ENCODE measurements at places on chromosomes 3 and 15. TPM values are rescaled to one million over a fixed set of nuclear protein-coding genes. Genes with fewer than 3 reads are reported as not detected.

Gene FETUB
- not detected for total RNA-seq

Gene SLC9C1
- total RNA-seq: not detected

Gene CCDC9B
- total RNA-seq: 6.3 TPM

Gene OR5AC2
- total RNA-seq: not detected

Gene C3orf49
- not detected for total RNA-seq

Gene GOLGA8O
- not detected for total RNA-seq

DNA sequence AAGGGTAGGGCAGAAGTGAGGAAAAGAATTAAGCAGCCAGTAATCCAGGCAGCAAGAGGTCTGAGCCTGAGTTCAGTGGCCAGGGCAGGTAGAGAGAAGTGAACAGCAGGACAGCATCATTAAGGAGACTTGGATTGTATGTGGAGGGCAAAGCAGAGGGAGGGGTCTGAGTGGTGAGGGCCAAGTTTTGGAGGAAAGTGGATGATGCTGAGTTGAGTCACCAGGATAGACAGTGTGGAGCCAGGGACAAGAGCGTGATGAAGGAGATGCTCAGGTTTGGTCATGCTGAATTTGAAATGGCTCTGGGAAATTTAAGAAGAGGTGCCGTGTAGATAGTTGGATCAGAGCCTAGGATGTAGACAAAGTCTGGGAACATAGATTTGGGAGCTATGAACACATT lies 93.1 kb downstream of the ARHGEF26 start:
- no peak for DNase-seq
- H3K4me1 ChIP-seq: peaks cover 8% of the 10 kb centered on the region
- H3K4me3 ChIP-seq: no peak overlapping the region
- H3K27ac ChIP-seq: no peak overlapping the region
- H3K27me3 ChIP-seq: no peaks in the 10 kb centered on the region

GRCh38 chr3:186590580-186591295 lies 20.2 kb downstream of the DNAJB11 start:
- H3K4me1 ChIP-seq: no peaks in the 10 kb centered on the region
- no peak overlapping the region for H3K27ac ChIP-seq
- no peak for DNase-seq
- H3K36me3 ChIP-seq: no peaks in the 10 kb centered on the region
- no peak overlapping the region for H3K4me3 ChIP-seq

GRCh38 chr3:129317848-129318247 lies 39.2 kb downstream of the HMCES start:
- DNase-seq: no peak
- peaks cover 46% of the 10 kb centered on the region for H3K4me1 ChIP-seq
- no peaks in the 10 kb centered on the region for H3K36me3 ChIP-seq
- peak overlapping the region; percentile 97 for H3K4me3 ChIP-seq
- H3K27ac ChIP-seq: no peak overlapping the region

GRCh38 chr3:47854720-47855455 lies 52.0 kb downstream of the DHX30 start:
- H3K27me3 ChIP-seq: no peaks in the 10 kb centered on the region
- peak; percentile 55 for DNase-seq
- H3K36me3 ChIP-seq: no peaks in the 10 kb centered on the region

- no peak for DNase-seq
- H3K27me3 ChIP-seq: no peaks in the 10 kb centered on the region
- H3K4me3 ChIP-seq: no peak overlapping the region
These were observed 38.5 kb downstream of the B3GNT5 start for GRCh38 chr3:183291497-183292031.

GRCh38 chr3:129352045-129352444 lies 73.4 kb downstream of the HMCES start:
- no peak for DNase-seq
- peaks cover 1% of the 10 kb centered on the region for H3K4me1 ChIP-seq
- no peak overlapping the region for H3K27ac ChIP-seq
- H3K27me3 ChIP-seq: no peaks in the 10 kb centered on the region
- H3K36me3 ChIP-seq: no peaks in the 10 kb centered on the region

DNA sequence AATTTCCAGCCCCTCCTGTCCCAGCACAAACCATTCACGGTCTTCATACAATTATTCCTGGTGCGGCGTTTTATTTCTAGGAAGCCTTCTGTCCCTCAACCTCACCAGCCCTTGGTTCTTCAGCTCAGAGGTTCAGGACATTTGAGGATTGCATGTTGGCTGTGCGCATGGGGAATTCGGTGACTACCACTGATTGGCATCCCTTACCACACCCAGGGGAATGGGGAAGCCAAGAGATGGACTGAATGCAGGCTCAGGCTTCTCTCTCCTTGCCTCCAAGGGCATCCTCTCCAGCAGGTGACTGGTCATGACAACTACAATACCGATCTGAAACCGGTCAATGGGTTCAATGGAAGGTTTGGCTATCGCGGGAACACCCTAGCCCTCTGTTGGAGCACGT lies 153.8 kb downstream of the MTHFS start:
- H3K36me3 ChIP-seq: no peaks in the 10 kb centered on the region
- H3K27me3 ChIP-seq: no peaks in the 10 kb centered on the region
- H3K27ac ChIP-seq: no peak overlapping the region

DNA sequence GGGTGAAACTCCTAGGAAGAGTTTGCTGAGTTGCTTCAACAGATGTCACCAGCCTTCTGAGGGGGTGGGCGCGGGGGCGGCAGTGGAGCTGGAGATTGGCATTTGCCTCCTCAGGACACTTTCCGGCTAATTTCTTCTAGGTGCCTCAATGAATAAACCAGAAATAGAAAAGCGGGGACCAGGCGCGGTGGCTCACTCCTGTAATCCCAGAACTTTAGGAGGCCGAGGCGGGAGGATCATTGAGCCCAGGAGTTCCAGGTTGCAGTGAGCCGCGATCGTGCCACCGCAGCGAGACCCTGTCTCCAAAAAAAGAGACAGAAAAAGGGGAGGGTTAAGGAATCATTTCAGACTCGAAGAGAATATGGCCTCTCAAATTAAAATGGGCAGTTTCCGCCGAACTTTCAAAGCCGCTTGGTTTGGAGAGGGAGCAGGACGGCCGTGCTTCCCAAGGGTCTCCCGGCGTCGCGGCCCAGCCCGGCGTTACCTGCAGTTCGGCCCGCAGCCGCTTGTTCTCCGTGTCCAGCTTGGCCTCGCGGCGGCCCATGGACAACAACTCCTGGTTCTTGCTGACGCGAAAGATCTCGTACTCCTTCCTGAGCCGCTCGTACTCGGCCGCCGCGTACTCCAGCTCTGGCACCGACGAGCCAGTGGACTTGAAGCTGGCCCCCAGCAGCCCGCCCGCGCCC lies 587 bp downstream of the NPHP3 start:
- DNase-seq: peak; percentile 89
- H3K4me1 ChIP-seq: peaks cover 47% of the 10 kb centered on the region
- H3K4me3 ChIP-seq: peak overlapping the region; percentile 62

- DNase-seq: no peak
- no peak overlapping the region for H3K27ac ChIP-seq
- no peaks in the 10 kb centered on the region for H3K27me3 ChIP-seq
- peaks cover 4% of the 10 kb centered on the region for H3K4me1 ChIP-seq
- no peak overlapping the region for H3K4me3 ChIP-seq
- H3K36me3 ChIP-seq: no peaks in the 10 kb centered on the region
These were observed 221.7 kb upstream of the TMC3 start for GRCh38 chr15:81595752-81596151.

DNA sequence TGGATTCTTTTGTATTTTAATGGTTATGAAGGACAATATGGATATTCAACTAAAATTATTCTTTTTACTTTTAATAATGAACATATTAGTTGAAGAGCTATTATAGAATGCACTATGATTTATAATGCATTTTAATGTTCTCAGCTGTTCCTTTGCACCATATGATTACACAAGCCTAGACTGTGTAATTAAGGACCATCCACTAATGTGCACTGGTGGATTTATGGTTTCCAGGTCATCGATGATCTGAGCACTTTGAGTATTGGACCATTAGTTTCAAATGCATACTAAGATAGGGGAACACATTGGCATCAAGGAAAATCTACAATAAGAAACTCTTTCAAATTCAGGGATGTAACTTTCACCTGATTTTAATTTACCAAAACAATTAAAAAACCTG lies 16.8 kb downstream of the LRRN1 start:
- H3K27me3 ChIP-seq: no peaks in the 10 kb centered on the region
- no peak overlapping the region for H3K27ac ChIP-seq
- no peaks in the 10 kb centered on the region for H3K36me3 ChIP-seq
- no peaks in the 10 kb centered on the region for H3K4me1 ChIP-seq
- H3K4me3 ChIP-seq: no peak overlapping the region

DNA sequence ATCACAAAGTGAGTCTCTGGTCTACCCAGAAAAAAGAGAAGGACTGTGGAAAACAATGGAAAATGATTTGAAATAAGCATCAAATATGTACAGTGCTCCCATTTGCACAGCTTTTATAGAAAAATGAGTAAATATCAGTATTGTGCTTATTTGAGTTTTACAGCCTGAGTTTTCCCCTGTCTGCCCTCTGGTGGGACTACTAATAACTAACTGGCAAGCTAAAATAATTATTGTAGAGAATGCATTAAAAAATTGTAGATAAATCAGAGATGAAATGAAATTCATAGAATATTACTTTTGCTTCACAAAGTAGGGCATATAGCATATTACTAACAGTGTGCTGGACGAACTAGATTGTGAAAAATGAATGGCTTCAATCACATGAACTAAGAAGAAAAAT lies 287.1 kb downstream of the NAALADL2 start:
- no peaks in the 10 kb centered on the region for H3K4me1 ChIP-seq
- H3K36me3 ChIP-seq: no peaks in the 10 kb centered on the region
- no peak overlapping the region for H3K27ac ChIP-seq
- DNase-seq: no peak
- H3K4me3 ChIP-seq: no peak overlapping the region

DNA sequence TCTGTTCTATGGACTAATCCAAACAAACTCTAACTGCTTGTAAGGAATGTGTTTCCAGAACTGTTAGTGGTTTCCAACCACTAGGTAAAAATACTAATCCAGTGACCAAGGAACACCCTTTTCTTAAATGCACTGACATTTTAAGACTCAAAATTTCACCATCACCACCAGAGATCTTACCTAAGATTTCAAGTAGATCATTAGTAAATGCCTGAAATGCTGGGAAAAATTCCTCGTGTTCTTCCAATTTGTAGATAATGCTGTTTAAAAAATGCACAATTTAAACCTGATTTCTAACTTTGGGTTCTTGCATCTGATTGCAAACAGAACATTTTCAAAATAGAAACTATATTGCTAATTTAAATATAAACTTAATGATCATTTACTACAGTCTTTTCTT lies 63.4 kb downstream of the ESYT3 start:
- no peak for DNase-seq
- peaks cover 6% of the 10 kb centered on the region for H3K36me3 ChIP-seq
- H3K27ac ChIP-seq: no peak overlapping the region
- H3K4me3 ChIP-seq: no peak overlapping the region
- H3K27me3 ChIP-seq: no peaks in the 10 kb centered on the region

- no peaks in the 10 kb centered on the region for H3K36me3 ChIP-seq
- no peaks in the 10 kb centered on the region for H3K4me1 ChIP-seq
- no peaks in the 10 kb centered on the region for H3K27me3 ChIP-seq
- H3K4me3 ChIP-seq: no peak overlapping the region
These were observed 72.7 kb downstream of the MB21D2 start for GRCh38 chr3:192844836-192845525.

DNA sequence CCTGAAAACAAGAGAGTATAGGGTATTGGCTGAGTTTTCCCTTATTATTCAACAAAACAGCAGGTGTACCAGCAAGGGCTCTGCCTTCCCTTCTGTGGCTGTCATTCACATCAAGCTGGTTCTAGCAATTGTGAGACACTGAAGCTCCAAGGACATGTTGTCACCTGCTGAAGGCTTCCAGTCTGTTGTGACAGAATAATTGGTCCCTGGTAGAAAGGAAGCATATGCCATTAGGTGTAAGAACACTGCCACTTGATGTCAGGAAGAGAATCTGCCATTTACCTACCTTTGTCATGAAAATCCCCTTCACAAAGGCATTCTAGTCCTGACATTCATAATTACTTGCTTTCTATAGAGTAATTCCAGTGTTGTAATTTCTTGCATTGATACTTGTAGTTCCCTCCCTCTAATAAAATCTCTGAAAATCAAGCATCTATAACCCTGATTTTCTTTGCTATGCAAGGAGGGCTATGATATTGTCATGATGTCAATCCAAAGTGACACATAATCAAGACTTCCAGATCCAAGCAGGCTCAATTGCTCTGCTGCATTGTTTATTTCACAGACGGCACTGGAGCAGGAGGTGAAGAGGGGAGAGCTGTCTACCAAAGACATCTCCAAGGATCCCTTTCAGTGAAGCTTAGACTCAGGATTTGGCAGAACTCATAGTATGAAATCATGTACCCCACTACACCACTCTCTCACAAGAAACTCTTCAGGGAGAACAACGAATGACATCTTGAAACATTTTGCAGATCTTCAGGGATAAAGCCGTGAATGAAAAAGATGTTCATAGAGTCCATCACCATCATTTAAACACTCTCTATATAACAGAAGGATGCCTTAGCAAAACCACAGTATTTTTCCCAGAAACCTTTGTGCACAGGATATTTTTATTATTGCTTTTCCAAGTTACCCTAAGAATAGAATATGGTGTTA lies 425.3 kb downstream of the RBMS3 start:
- H3K36me3 ChIP-seq: no peaks in the 10 kb centered on the region
- no peaks in the 10 kb centered on the region for H3K4me1 ChIP-seq
- H3K27ac ChIP-seq: no peak overlapping the region
- no peak for DNase-seq

DNA sequence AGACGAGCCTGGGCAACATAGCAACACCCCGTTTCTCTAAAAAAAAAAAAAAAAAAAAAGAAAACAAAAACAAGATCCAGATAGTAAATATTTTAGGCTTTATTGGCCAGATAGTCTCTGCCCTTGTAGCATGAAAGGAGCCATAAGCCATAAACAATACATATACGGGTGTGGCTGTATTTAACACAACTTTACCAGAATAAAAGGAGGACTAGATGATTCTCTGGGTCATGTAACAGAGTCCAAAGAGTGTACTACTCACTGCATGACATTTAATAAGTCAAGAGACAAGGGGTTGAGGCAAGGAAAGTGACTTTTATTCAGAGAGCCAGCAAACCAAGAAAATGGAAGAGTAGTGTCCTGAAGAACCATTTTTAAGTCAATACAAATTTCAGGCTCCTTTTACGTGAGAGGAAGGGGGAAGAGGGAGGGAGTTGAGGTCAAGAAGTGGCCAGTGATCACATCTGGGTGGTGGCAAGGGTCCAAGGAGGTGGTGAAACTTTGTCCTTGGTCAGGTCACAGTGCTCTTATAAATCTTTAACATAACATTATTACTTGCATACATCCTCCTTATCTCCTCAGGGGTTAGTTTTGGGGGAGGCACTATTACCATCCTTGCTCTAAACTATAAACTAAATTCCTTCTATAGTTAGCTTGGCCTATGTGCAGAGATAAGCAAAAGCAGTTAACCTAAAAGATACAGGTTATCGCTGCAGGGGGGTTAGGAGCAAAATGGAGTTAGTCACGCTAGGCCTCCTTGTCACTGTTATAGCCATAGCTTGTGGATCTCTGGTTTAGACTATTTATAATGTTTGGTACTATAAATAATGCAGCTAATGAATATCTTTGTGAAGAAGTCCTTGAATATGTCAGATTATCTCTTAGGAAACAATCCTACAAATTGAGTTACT lies 46.1 kb downstream of the METTL6 start:
- no peak overlapping the region for H3K4me3 ChIP-seq
- no peak for DNase-seq
- H3K36me3 ChIP-seq: no peaks in the 10 kb centered on the region
- peaks cover 53% of the 10 kb centered on the region for H3K4me1 ChIP-seq
- H3K27ac ChIP-seq: no peak overlapping the region
- no peaks in the 10 kb centered on the region for H3K27me3 ChIP-seq
